ENCODE measurements at places on chromosomes 4 and X.
A peak's percentile ranks its signal among the peaks of the same experiment; 100 is the strongest.

DNA sequence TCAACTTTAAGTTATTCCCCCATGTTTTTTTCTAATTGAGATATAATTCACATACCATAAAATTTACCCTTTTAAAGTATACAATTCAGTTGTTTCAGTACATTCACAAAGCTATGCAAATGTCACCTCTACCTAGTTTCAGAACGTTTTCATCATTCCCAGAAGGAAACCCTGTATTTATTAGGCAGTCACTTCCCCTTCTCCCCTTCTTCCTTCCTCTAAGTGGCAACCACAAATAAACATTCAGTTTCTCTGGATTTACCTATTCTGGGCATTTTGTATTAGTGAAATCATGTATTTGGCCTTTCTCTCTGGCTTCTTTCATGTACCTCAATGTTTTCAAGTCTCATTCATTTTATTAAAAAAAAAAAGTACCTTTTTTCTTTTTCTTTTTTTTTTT lies 101.9 kb downstream of the TET2 start:
- no peak for DNase-seq

GRCh38 chr4:134687646-134688628 lies 486.3 kb upstream of the PABPC4L start:
- no peak for DNase-seq

GRCh38 chr4:110003401-110004187 lies 90.9 kb downstream of the EGF start:
- no peak for DNase-seq

- DNase-seq = no peak
These were observed 411.3 kb downstream of the SPRY1 start for GRCh38 chr4:123807866-123808265.

DNA sequence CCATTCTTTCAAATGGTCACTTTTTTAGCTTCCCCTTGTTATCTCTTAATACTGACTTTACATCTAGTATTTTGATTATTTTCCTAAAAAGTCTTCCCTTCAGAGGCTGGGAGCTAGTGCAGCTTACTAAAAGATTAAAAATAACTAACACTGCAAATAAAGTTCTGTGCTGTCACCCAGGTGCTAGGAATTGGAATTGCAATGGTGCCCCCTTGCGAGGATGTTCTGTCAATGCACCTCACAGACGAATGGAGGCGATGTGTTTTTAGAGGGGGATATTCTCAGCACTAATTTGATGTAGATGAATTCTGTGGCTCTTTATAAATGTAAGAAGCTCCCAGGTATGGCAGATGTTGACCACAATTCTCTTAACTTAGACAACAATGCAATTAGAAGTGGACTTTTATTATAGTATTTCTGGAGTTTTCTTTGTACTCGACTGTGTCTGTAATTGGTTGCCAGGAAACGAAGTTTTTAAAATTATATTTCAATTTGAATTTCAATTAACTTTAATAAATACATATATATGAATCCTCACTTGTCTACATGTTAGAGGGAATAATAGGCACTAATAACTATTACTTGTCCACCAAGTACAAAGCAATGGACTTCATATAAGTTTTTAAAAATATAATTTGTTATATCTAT lies 22.0 kb upstream of the SMIM31 start:
- peak; percentile 8 for DNase-seq
